Hepatic stellate cell (primary cell): ENCODE measurements at places on chromosomes 6 and 20.

- no peak for DNase-seq
These were observed 300.6 kb upstream of the ECI2 start for GRCh38 chr6:4435981-4436445.

DNA sequence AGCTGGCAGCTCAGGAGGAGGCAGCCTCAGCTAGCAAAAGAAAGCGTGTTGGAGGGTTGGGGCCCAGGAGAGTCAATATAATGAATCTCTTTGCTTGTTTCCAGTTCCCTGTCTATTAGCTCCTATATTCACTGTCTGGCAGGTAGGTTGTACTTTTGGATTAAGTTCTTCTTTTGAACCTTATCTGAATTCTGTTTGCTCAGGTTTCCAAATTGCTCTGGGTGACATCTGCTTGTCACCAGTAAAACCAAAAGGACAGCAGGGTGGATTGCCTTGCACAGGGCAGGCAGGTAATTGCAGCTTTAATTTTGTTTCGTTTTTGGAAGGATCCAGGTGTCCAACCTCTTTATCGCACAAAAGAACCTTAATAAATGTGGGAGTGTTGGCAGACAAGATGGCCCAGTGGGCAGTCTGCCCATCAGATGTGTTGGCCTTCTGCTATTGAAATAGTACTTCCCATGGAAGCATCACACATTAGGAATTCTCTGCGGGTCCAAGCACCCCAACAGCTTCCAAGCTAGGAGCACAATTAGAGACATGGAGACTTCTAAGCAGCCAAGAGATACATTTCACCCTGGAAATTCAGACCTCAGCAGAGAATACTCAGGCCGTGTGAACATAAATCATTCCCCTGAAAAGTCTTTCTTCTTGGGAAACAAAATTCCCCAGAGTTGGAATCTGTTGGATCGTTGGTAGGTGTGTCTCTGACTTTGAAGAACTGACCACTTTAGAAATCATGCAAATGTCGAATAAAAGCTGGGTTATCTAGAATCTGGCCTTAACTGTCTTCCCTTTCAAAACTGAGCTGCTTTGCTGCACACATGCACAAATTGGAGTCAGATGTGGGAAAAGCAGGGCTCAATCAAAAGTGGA is 286.9 kb upstream of the BMP2 start:
- DNase-seq, result no peak

DNA sequence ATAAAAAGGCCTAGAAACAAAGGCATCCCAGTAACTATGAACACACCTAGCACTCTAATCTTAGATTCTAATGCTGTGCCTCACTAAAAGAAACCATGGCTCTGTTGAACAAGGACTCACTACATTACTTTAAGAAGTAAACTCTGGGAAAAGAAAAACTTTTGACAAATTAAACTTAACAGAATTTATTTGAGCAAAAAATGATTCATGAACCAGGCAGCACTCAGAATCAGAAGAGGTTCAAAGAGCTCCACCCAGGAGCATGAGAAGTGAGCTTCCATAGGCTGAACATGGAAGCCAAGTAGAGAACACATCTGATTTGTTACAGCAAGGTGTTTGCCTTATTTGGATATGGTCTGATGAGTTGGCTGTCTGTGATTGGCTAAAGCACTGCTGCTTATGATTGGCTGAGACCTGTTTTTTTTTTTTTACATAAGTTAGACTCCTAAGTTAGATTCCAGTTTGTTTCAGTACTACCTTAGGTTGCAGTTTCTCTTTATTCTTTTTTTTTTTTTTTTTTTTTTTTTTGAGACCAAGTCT is 343.6 kb upstream of the SASH1 start:
- no peak for DNase-seq

DNA sequence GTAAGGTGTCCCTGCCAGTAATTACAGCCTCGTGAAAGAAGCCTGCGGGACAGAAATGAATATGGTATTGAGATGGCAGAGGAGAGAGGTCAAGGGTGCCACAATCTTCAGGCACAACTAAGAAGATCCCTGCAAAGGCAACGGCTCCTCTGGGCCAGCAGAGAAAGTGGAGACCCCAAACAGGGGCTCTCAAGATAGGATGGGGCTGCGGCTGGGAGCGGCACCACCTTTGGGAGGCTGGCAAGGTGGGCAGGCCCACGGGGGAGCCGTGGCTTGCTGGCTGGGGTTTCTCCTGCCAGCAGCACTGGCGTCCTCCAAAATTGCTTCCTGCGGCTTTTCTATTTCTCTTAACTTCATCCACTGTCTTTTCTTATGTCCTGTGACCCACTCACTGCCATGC is 183.6 kb upstream of the QKI start:
- no peak for DNase-seq

DNA sequence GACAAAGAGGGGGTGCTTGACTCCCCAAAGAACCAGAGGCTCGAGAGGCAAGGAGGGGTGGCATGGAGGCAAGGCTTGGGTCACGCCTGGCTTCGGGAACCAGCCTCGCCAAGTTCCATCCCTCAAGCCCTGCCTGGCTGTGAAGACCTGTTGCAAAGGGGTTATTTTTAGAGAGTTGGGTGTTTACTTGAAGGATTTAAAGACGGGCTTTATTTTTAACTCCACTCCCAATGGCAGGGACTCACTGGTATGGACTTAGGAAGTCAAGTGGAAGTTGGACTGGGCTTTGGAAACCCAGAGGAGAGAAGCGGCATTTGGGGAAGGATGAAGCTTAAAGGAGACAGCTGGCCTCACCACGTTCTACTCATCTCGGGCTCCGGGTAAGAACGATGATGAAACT is 43.1 kb downstream of the JPH2 start:
- DNase-seq, result no peak

- DNase-seq, result no peak
These were observed 336.4 kb downstream of the CDH26 start for GRCh38 chr20:60294632-60295031.

DNA sequence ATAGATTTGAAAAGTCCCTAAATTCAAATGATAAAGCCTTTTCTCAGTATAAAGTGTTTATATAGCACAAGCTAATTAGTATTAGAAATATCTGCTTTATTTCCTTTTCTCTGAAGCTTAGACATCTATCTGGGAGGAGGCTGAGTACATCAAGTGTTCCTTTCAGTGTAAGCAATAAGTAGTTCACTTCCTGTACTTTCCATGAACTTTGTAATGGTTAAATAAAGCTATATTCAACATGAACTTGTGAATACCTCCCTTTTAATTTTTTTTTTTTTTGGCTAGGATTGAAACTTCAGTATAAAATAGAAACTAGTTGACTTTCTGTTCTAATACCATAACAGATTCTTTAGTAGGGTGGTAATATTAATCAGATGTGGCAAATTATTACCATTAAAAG is 190.9 kb downstream of the CENPW start:
- DNase-seq, result no peak

DNA sequence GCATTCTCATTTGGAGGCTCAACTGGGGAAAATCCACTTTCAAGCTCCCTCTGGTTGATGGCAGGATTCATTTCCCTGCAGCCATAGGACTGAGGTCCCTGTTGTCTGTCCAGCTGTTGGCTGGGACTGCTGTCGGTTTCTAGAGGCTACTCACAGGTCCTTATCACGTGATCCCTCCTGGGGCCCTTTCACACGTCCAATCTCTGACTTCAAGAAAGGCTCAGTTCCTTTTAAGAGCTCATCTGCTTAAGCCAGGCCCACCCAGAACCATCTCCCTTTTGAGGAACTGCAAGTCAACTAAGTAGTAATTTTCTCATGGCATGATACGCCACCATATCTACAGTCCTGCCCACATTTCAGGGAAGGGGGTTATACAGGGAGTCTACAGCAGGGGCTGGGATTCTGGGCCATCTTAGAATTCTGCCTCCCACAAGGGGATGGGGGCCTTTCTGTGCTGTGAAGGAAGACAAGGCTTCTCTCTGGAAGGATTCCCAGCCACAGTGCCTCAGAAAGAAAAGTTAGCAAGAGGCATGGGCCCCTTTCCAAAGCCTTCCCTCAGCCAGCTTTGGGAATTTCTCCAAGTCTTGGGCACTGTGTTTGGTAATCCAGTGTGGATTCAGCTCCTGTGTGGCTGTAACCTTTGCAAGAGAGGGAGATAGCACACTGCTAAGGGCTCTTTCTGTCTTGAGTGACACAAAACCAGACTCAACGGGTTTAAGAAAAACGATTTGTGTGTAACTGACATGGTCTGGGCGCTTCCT is 66.4 kb downstream of the CTCFL start:
- DNase-seq, result no peak

DNA sequence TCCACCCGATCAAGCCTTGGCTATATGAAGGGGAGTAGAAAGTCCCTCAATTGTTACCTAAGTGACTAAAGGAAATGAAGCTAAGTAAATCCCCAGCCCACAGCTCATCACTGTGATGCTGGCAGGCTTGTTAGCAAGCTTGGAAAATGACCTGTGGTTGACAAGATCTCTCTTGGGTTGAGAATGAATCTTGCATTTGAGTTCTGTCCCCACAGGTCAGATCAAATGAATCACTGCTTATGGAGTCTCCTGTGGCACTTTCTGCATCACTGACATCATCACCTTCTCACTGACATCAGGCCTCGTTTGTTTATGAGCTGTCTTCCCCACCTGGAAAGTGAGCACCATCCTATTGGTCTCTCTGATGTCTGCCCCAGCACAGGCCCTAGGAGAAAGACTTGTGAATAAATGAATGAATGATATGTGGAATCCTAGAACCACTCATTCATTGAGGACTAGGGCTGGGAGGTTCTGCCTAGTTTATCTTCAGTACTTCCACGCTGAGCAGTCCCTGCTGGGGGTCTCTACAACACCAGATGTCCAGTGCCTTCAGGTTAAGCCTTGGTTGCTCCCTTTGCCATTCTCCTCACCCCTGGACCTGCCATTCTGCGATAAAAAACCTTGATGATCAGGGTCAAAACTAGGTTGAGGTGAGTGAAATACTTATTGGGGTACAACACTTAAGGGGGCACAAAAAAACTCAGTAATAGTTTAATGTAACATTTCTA is 318.4 kb upstream of the MOCS1 start:
- DNase-seq, result no peak

DNA sequence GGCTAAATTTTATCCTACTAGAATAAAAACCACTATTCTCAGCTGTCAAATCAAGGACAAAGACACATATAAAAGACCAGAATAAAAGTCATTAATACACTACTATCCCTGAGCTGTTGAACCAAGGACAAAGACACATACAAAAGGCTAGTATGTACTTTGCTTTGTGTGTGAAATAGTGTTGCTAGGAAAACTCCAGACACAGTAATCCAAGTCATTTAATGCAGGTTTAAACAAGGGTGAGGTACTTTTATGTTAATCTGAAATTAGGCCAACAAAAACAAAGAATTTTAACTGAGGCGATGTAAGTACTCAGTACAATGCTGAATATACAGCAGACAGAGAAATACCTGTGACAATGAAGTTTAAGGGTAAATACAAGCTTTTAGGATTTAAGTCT is 18.9 kb downstream of the GCLC start:
- no peak for DNase-seq

DNA sequence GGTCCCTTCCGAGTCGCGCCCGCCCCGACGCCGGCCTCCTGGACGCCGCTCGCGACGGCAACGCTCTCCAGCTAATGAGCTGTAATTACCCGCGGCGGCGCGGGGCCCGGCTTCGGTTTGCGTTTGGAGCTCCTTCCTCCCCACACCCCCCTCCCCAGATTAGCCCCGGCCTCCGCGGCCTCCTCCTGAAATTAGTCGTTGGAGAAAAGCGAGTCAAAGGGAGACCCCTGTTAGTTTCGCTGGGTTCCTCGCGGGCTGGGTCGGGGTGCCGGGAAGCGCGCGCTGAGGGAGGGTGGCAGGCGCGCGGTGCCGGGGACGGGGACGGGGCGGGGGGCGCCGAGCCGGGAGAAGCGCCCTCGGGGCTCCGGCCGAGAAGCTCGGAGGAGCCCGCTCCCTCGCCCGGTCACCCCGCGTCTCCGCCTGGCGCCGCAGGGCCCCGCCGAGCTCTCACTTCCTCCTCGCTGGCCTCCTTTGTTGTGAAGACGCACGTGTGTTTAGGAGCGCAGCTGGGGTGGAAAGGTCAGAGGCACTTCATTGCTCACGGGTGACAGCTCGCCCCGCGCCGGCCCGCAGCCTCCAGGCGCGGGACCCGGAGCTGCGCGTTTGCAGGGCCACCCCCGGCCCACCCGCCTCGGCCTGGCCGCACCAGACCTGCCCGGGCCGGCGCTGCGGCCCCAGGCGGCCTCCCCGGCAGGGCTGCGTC is 4.9 kb downstream of the FOXC1 start:
- no peak for DNase-seq

- no peak for DNase-seq
These were observed 41.6 kb upstream of the PMEPA1 start for GRCh38 chr20:57751411-57751810.

DNA sequence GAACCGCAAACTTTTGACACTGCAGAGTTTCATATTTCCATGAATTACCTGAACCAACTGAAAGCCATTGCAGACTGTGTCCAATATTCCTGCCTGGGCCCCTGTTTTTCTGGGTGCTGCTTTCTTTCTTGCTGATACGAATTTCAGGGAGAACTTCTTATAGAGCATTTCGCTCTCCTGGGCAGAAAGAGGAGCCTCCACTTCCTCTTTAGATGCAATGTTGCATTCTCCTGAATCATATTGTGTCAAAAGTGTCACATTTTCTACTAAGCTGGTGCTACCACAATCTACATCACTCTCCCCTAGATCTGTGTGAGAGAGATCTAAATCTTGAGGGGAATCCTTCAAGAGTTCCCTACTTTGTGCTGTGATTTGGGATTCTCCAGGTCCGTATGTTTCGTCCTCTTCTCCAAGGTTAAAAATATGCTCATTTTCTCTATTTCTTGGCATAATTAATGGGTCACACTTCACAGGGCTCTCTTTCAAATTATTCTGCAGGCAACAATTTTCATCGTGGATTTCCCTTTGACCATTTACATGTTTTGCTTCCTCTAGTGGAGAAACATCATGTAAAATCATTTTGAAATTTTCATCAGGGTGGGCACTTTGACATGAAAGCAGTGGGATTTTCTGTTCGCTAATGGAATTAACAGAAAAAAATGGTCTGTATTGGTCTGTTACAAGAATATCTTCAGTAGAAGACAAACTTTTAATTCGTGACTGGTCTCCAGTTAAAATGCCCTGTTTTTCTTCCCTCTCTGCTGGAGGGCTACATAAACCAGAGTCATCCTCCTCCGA is 102.3 kb downstream of the DST start:
- DNase-seq, result no peak

DNA sequence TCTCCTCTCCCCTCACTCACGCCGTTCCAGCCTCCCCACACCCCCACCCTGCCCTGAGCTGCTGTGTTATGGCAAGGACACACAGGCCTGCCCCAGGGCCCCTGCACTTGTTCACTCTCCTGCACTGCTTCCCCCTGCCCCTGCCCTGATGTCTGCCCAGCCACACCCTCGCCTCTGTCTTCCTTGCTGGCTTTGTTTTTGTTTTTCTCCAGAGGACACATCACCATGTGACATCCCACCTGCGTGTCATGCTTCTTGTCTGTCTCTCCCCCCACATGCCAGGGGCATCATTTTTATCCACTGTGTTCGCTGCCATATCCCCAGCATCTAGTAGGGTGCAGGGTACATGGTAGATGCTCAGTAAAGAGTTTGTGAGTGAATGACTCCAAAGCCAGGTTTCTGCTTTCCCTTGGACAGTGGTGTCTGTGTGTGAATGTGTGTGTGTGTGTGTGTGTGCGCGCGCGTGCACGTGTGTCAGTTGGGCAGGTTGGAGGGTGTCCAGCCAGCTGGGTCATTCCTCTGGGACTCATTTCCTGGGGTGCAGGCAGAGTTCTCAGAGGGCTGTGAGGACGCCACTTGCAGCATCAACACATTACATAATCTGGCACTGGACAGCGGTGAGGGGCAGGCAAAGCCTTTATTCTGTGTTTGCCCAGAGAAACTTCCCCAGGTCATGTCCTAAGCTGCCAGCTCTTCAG is 60.6 kb downstream of the STK35 start:
- no peak for DNase-seq

GRCh38 chr20:57252559-57253162 is 13.8 kb downstream of the BMP7 start:
- no peak for DNase-seq

- DNase-seq, result no peak
These were observed 146.7 kb upstream of the SLC22A23 start for GRCh38 chr6:3603340-3604130.
